Spinal cord (tissue), 10 donors: ENCODE measurements at places on chromosomes 12 and 14. TPM values are rescaled to one million over a fixed set of nuclear protein-coding genes. Genes with fewer than 3 reads are reported as not detected.

- DNase-seq, result peak; percentile 31
- H3K36me3 ChIP-seq, result no peaks in the 10 kb centered on the region
- H3K27me3 ChIP-seq, result no peaks in the 10 kb centered on the region
- H3K27ac ChIP-seq, result no peak overlapping the region
- no peak overlapping the region for H3K4me3 ChIP-seq
- H3K4me1 ChIP-seq, result no peaks in the 10 kb centered on the region
Measured at GRCh38 chr12:29519585-29520182, 22.2 kb upstream of the OVCH1 start.

DNA sequence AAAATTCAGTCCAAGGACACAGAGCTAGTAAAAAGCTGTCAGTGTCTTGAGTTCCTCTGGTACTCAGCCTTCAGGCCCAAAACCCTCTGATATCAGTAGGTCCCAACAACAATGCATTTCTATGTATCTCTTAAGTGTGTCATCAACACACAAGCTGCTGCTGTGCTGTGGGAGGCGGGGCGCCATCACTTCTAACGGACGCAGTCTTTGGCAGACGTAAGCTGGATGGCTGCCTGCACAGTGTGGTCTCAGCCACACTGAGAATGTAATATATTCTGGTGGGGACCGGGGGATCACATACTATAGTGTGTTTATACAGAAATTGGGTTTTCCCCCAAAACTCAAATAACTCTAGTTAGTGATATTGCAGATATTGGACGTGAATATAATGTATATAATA lies 123.9 kb downstream of the SUDS3 start:
- H3K4me3 ChIP-seq, result no peak overlapping the region
- H3K27ac ChIP-seq, result no peak overlapping the region
- no peaks in the 10 kb centered on the region for H3K27me3 ChIP-seq
- H3K36me3 ChIP-seq, result no peaks in the 10 kb centered on the region

DNA sequence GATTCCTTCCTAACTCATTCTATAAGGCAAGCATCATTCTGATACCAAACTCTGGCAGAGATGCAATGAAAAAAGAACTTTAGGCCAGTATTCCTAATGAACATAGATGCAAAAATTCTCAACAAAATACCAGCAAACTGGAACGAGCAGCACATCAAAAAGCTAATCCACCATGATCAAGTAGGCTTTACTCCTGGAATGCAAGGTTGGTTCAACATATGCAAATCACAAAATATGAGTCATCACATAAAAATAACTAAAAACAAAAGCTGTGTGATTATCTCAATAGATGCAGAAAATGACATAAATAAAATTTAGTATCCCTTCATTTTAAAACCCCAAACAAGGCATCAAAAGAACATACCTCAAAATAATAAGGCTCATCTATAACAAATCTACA lies 98.9 kb downstream of the ACSS3 start:
- no peaks in the 10 kb centered on the region for H3K4me1 ChIP-seq
- no peaks in the 10 kb centered on the region for H3K27me3 ChIP-seq
- H3K27ac ChIP-seq, result no peak overlapping the region
- no peak for DNase-seq
- no peak overlapping the region for H3K4me3 ChIP-seq

DNA sequence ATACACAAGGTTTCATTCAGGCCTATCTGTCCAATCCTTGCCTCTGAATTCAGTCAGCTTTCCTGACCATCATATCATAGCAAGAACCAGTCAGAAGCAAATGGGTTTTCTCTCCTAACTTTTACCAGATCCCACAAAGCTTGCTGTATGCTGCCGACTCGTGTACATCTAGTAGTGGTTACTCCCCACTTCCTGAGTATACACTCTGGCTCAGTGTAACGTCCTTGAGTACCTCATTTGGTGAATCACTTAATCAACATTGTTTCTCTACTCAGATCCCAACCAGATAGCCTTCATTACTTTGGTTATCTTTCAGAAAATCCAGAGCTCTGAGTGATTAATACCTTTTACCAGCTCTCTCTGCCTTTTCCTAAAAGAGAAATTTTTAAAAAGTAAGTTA lies 728.2 kb downstream of the GALC start:
- DNase-seq, result no peak
- no peak overlapping the region for H3K27ac ChIP-seq
- no peak overlapping the region for H3K4me3 ChIP-seq
- H3K36me3 ChIP-seq, result no peaks in the 10 kb centered on the region
- no peaks in the 10 kb centered on the region for H3K4me1 ChIP-seq

- DNase-seq, result peak; percentile 12
- H3K27me3 ChIP-seq, result no peaks in the 10 kb centered on the region
- H3K27ac ChIP-seq, result no peak overlapping the region
Measured at GRCh38 chr12:79127271-79127751, 262.7 kb downstream of the SYT1 start.

DNA sequence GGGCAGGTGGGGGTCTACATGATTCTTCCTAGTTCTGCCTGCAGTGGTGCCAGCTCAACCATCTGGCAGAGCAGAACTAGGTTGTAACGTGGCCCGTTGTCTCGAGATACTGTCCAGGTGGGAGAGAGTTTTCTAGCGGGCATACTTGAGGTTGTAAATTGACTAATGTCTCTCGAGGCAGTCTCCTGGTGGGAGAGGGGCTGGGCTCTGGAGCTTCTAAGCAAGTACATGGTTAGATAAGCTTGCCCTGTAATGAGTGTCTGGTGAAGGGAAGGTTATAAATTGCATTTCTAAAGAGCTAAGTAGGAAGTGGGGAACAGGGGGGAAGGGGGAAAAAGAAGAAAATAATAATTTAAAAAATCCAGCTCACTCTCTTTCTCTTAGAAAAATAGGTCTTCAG lies 18.1 kb downstream of the BDKRB1 start:
- no peak overlapping the region for H3K27ac ChIP-seq
- H3K36me3 ChIP-seq, result no peaks in the 10 kb centered on the region
- H3K4me3 ChIP-seq, result no peak overlapping the region
- H3K27me3 ChIP-seq, result no peaks in the 10 kb centered on the region

GRCh38 chr14:104321088-104321801 lies 182.9 kb downstream of the KIF26A start:
- H3K27ac ChIP-seq, result no peak overlapping the region
- DNase-seq, result no peak
- H3K4me3 ChIP-seq, result no peak overlapping the region
- peaks cover 48% of the 10 kb centered on the region for H3K4me1 ChIP-seq
- H3K36me3 ChIP-seq, result no peaks in the 10 kb centered on the region
- H3K27me3 ChIP-seq, result peaks cover 6% of the 10 kb centered on the region

- no peaks in the 10 kb centered on the region for H3K4me1 ChIP-seq
- H3K36me3 ChIP-seq, result peaks cover 8% of the 10 kb centered on the region
- no peak overlapping the region for H3K27ac ChIP-seq
- no peaks in the 10 kb centered on the region for H3K27me3 ChIP-seq
Measured at GRCh38 chr12:118122264-118122663, 13.7 kb upstream of the PEBP1 start.

DNA sequence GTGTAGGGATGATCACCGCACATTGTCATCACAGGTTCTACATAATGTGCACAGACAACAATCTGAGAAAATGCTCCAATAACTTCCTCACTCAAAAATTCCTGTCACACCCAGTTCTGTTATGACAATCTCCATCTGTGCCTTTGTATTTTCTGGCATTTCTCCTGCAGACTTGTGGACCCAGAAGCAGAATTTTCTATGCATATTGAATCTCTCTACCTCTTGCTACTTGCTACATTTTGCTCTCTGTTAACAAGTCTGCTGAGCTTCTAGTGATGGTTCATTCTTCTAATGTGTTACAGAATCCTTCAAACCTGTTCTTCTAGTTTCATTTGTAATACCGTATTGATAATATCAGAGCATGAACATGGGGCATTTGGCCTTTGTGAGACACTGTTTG lies 127.8 kb upstream of the PTPRQ start:
- H3K4me3 ChIP-seq, result no peak overlapping the region
- no peaks in the 10 kb centered on the region for H3K36me3 ChIP-seq
- H3K27me3 ChIP-seq, result no peaks in the 10 kb centered on the region
- H3K27ac ChIP-seq, result no peak overlapping the region
- no peak for DNase-seq
- H3K4me1 ChIP-seq, result no peaks in the 10 kb centered on the region

The WNT5B gene
- 14.2 TPM for polyA plus RNA-seq

GRCh38 chr12:56119361-56119796 lies 1.3 kb downstream of the ZC3H10 start:
- H3K4me1 ChIP-seq, result peaks cover 20% of the 10 kb centered on the region
- DNase-seq, result no peak
- H3K27ac ChIP-seq, result peak overlapping the region; percentile 94
- H3K27me3 ChIP-seq, result no peaks in the 10 kb centered on the region

GRCh38 chr14:89455412-89455811 lies 38.4 kb upstream of the FOXN3 start:
- peaks cover 4% of the 10 kb centered on the region for H3K36me3 ChIP-seq
- H3K27me3 ChIP-seq, result no peaks in the 10 kb centered on the region
- no peak overlapping the region for H3K27ac ChIP-seq
- peaks cover 3% of the 10 kb centered on the region for H3K4me1 ChIP-seq
- DNase-seq, result no peak

DNA sequence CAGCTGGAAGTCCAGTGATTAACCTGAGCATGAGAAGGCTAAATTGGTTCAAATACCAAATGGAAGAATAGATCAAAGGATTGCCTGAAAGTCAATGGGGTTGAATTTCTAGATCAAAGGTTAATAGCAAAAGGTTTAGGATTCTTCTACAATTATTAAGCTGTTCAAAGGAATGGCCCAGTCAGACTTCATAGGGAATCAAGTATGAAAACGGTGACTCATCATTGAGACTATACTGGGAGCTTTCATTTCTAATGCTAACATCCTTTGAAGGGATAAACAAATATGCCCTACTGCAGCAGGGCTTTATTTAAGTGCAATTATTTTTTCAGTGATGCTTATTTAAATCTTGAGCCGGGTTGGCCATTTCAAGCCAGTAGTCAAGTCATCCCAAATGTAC lies 152.8 kb downstream of the RIMBP2 start:
- peaks cover 10% of the 10 kb centered on the region for H3K4me1 ChIP-seq
- no peaks in the 10 kb centered on the region for H3K36me3 ChIP-seq
- H3K27ac ChIP-seq, result no peak overlapping the region
- no peak overlapping the region for H3K4me3 ChIP-seq
- H3K27me3 ChIP-seq, result no peaks in the 10 kb centered on the region
- no peak for DNase-seq

DNA sequence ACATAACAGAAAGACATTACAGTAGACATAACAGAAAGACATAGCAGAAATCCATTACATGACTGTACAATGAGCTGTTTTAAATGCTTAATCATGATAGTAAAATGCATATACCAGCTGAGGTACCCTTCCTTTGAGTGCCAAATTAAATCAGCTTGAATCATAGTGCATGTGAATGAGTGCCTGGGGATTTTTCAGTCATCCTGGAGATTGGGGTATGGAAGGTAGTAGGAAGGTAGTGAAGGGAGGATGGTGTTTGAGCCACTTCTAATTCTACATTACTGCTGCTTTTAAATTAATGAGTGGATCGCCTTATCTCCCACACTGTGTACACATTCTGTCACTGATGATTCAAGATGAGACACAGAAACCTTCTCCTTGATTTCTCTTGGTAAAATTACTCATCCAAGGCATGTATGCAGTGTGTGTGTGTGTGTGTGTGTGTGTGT lies 534.2 kb downstream of the LRFN5 start:
- DNase-seq, result peak; percentile 76
- H3K4me1 ChIP-seq, result no peaks in the 10 kb centered on the region
- no peaks in the 10 kb centered on the region for H3K27me3 ChIP-seq
- no peaks in the 10 kb centered on the region for H3K36me3 ChIP-seq
- H3K27ac ChIP-seq, result no peak overlapping the region
- no peak overlapping the region for H3K4me3 ChIP-seq
